Colonic mucosa (tissue), 4 donors: ENCODE measurements at places on chromosomes 6 and 20.

DNA sequence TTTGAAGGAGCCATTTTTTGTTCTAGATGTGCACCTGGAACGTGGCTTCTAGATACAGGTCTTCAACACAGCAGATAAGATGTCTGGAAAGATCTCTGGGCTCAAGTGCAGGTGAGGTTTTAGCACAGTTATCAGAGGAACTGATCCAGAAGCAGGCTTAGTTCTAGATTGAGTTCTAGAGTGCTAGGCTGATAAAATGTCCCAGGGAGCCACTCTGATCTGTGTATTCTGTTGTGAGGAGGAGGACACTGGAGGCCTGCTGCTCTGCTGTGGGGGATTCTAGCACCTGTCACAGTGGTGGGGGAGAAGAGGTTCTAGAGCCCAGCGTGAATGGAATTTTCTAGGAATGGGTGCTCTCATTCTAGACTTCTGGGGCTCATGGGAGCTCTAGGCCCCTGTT is 12.0 kb upstream of the CCM2L start:
- no peak for DNase-seq

- DNase-seq: no peak
Observed at GRCh38 chr6:11785415-11785773, 6.8 kb upstream of the ADTRP start.

DNA sequence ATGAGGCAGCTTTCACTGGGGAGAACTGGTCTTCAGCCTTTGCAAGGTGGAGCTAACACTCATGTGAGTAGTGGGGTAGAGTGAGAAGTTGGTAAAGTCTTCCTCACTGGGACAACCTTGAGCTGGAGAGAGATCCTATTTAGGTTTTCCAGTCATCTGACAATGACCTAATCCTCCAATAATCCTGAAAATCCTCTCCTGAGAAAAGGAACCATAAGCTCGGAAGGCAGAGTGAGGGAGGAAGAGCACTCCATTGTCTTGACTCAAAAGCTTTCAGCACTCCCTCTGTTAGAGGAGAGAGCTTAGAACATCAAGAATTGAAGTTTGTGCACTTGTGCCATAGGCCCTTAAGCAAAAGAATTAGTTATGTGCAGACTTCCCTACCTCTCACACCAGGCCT is 77.8 kb downstream of the TRAM2 start:
- DNase-seq: no peak

DNA sequence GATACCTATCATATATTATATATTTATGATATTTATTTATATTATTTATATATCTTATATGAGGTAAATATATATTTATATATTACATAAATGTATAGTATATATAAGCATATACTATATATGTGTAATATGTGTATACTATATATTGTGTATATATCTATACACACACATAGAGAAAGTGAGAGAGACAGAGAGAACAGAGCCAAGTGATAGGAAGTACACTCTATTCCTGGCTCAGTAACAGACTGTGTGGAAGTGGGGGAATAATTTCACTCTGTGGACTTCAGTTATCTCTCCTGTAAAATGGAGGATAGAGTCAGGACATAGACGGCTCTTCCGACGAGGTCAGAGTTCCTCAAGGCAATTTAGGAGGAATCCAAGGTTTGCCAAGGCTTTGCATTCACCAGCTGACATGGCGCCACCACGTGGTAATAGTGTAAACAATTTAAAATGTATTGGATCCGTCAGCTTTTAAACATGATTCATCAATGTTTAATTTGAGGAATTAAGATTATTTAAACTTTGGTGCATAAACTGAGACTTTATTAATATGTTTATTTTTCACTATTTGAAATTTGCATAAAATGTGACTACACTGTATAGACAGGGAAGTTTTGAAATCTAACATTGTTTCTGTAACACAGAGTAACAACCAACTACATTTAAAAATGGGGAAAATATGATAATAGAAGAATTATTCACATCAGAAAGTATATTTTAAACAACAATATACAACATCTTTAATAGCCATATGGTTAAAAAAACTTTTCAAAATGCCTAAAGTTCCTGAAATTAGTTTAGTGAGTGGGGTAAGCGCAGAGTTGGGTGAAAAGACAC is 75.4 kb upstream of the TMEM244 start:
- peak; percentile 67 for DNase-seq
